Kasumi-1 (cell line): ENCODE measurements at places on chromosomes 1 and 21.

DNA sequence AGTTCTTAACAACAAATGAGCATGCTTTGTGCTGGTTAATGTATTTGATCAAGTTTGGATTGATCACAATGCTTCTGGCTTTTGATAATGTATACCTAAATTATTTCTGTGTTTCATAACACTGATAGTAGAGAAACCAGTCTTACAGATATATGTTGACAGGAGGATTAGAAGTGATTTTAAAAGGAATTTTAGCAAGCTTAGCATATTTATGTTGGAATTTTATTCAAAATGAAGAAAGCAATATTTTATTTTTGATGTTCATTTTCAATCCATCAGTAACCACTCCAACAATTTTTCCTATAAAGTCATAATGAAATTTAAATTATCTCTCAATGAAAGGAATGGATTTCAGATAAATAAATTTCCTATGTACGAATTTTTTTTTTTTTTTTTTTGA, 291.8 kb downstream of the HHIPL2 start:
- no peak for DNase-seq

- no peak for DNase-seq
Observed at GRCh38 chr1:80274256-80274655, 1267.7 kb upstream of the ADGRL4 start.

- no peak for DNase-seq
Observed at GRCh38 chr1:236320671-236321070, 38.9 kb upstream of the ERO1B start.

DNA sequence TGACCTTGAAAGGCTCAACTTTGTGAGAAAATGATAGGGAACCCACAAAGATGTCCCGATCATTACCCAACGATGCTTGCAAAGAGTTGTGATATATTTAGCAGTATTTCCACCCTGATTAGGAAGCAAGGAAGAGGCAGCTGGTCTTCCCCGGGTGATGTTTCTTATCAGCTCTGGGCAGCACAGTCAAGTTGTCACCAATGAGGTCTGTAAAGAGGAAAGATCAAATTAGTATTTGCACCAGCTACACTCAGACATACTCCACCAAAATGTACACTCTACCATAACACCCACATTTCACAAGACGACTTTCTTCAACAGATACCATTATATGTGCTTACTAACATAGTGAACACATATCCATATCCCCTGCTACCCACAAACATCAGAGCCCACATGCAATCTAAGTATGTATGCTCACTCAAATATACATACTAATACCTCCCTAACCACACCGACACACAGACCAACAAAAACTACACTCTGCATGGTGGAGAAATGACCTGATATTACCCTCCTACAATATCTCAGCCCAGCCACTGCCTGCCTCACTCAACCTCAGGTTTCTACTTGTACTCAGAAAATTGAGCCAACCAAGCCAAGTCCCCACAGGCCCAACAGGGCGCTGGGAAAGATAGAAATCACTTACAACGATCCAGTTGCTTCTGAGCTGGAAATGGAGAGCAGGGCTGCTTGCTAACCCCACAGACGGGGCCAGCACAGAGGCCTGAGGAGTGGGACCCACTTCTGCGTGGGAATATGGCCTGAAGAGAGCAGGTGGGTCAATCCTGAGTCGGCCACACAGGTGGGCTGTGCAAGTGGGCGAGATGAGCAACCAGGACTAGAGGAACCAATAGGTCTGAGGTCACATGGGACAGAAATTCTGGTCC, 4.6 kb upstream of the BTG2 start:
- no peak for DNase-seq

DNA sequence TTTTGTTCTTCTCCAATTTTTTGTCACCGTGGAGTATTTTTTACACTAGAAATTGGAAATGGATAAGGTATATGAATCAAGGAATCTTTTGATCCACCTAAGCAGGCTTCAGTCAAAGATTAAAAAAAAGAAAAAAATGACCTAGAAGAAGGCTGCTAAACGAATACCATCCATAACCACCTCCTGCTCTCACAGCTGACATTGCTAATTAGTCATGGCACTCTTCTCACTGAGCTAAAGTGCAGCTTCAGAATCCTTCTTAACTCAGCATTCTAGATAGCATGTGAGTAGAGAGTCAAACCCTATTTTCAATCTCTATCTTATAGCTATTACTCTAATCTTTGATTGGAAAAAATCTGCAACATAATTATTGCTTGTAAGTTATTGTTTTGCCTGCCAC, 40.2 kb upstream of the ST6GALNAC5 start:
- DNase-seq, result no peak

GRCh38 chr1:167860231-167860923, 53.6 kb downstream of the ADCY10 start:
- DNase-seq, result no peak

GRCh38 chr1:2248127-2248826, 20.2 kb downstream of the SKI start:
- DNase-seq, result no peak

DNA sequence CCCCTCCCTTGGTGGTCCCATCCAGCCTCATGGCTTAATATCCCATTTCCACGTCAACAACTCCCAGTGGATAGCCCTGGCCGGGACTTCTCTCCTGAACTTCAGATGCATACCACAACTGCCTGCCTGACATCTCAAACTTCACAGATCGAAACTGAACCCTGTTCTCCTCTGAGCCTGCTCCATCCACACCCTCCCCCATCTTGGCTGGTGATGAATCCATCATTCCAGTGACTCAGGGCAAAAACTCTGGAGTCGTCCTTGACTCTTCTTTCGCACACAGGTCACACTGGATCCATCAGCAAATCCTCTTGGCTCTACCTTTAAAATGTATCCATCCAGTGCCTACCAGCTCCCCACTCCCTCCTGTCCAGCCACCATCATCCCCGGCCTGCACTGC, 3.9 kb downstream of the TAS1R2 start:
- DNase-seq, result no peak

DNA sequence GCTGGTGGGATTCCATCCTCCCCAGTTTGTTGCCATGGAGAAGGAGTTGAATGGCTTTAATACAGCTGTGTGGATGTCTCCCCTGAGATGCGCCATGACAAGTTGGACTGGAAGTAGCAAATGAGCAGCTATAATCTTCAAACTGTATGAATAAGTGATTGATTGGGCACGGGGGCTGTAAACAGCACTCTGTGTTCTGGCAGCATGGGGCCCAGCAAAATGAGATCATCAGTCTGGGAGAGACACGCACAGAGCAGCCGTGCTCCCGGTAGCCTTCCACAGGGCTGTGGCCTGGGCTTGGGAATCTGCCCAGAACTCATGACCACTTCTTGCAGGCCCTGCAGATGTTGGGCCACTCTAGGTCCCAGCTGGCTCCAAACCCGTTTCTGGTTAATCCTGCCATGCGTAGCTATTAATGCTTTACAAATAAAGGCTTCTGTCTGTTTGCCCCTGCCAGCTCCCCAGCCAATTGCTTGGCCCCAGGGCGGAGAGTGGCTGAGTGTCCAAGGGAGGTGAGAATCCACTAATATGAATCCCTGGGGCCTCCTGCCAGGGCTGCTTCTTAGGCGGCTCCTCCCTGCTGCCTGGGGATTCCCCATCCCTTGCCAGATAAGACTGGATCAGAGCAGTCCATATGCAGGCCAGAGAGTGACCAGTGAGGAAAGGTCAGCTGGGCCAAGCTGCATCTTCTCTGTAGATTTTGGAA, 642.9 kb downstream of the AJAP1 start:
- no peak for DNase-seq

GRCh38 chr1:59272507-59272906, 24.4 kb upstream of the FGGY start:
- peak; percentile 30 for DNase-seq

GRCh38 chr1:100670083-100670482, 49.5 kb upstream of the VCAM1 start:
- no peak for DNase-seq

GRCh38 chr1:118155106-118155505, 29.9 kb downstream of the SPAG17 start:
- DNase-seq, result no peak

DNA sequence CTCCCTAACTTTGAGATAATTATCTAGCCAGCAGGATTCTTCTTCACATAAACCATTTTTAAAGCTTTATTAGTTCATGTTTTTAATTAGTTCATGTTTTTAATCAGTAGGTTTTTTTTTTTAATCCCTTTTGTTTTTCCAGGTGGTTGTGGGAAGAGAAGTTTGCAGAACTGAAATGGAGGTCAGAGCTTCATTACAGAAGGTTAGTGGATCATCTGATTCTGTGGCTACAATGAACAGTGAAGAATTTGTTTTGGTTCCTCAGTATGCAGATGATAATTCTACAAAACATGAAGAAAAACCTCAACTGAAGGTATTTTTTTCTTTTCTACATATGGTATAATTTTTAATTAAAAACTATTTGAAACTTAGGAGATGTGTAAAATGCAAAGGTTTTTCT, 59.7 kb downstream of the RABGAP1L start:
- DNase-seq, result no peak

GRCh38 chr1:96510911-96511310, 210.7 kb upstream of the PTBP2 start:
- DNase-seq, result no peak

DNA sequence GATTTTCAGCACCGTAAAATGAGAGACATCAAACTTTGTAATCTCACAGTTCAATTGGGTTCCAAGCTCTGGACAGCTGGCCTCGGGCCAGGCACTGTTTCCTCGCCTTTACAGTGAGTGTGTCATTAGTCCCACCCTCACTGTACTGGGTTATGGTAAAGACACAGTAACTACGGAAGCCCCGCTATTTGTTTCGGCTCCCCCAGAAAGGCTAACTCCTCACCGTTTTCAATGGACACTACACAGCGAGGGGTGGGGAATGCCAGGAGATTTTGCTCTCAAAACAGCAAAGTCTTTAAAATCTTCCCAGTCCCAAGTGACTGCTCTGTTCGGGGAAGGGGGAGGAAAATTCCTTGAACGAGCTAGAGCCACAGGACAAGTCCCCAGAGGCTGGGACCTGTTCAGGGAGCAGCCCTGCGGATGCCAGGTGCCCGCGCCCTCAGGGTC, 757 bp upstream of the SPSB1 start:
- no peak for DNase-seq

GRCh38 chr1:43052786-43053439, 94.2 kb upstream of the SLC2A1 start:
- no peak for DNase-seq

DNA sequence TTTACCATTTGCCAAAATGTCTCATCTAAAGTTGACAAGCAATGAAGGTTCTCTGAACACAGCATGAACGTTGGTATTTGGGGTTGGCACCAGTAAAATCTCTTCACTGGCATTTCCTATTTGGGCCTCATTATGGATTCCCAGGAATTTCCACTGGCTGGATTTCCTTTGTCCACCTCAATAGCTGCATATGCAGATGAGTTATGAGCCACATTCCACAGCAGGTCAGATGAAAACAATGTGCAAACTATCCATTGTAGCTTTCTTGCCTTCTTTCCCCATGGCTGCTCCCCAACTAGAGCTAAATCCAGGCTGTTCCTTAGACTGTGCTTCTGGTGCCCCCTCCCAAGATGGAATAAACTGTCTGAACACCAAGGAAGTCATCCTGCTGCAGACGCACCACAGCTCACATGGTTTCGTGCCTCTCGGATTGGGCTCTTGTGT, 168.1 kb upstream of the FGGY start:
- DNase-seq, result no peak

DNA sequence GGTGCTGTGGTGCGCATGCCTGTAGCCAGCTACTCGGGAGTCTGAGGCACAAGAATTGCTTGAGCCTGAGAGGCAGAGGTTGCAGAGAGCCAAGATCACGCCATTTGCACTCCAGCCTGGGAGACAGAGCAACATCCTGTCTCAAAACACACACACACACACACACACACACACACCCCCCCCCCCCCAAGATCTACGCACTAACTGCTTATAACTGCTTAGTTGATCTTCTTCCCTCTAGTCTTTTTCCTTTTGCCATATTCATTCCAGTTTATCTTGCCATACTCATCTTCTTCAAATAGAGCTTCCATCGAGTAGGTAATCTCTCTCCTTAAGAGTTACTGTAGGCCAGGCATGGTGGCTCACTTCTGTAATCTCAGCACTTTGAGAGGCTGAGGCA, 20.9 kb downstream of the EPB41 start:
- no peak for DNase-seq

GRCh38 chr1:198904321-198904720, 265.5 kb downstream of the PTPRC start:
- no peak for DNase-seq

- no peak for DNase-seq
Observed at GRCh38 chr1:56120021-56120420, 459.3 kb downstream of the PLPP3 start.

GRCh38 chr1:87523466-87523865, 194.8 kb downstream of the LMO4 start:
- DNase-seq, result no peak

GRCh38 chr1:26434161-26434752, 2.1 kb downstream of the DHDDS start:
- DNase-seq, result no peak

DNA sequence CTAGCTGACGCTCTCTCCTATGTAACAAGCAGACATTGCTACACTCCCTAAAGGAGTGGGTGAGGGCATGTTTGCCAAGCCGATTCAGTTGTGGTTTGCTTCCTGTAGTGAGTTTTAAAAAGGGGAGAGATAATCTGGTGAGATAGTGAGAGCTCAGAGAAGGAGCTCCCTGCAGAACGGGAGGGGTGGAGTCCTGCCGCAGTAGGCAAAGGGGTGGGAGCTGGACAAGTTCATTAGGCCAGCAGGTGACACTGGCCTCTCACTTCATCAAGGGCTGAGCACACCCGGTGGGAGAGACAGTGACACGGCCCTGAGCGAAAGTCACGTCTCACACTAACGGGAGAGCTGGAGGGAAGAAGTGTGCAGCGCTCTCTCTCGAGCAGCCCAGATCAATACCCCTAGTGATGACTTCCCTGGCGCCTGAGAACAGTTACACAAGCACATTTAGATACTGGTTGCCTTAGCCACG, 144.0 kb upstream of the CD34 start:
- DNase-seq, result no peak

GRCh38 chr21:38679534-38679933, 126.2 kb upstream of the ETS2 start:
- DNase-seq, result no peak

- peak; percentile 93 for DNase-seq
Observed at GRCh38 chr1:86616871-86617270, 70.0 kb downstream of the CLCA4 start.

- DNase-seq, result no peak
Observed at GRCh38 chr1:76562292-76562691, 305.0 kb upstream of the ST6GALNAC5 start.

GRCh38 chr1:81232420-81232819, 568.3 kb upstream of the ADGRL2 start:
- DNase-seq, result no peak

- DNase-seq, result no peak
Observed at GRCh38 chr1:226203240-226203639, 16.7 kb upstream of the ACBD3 start.
